ENCODE measurements at places on chromosomes 11 and 22.

GRCh38 chr11:44884056-44884455 is 66.6 kb downstream of the TP53I11 start:
- DNase-seq = no peak

GRCh38 chr11:9351321-9351881 is 33.1 kb upstream of the IPO7 start:
- DNase-seq = no peak

DNA sequence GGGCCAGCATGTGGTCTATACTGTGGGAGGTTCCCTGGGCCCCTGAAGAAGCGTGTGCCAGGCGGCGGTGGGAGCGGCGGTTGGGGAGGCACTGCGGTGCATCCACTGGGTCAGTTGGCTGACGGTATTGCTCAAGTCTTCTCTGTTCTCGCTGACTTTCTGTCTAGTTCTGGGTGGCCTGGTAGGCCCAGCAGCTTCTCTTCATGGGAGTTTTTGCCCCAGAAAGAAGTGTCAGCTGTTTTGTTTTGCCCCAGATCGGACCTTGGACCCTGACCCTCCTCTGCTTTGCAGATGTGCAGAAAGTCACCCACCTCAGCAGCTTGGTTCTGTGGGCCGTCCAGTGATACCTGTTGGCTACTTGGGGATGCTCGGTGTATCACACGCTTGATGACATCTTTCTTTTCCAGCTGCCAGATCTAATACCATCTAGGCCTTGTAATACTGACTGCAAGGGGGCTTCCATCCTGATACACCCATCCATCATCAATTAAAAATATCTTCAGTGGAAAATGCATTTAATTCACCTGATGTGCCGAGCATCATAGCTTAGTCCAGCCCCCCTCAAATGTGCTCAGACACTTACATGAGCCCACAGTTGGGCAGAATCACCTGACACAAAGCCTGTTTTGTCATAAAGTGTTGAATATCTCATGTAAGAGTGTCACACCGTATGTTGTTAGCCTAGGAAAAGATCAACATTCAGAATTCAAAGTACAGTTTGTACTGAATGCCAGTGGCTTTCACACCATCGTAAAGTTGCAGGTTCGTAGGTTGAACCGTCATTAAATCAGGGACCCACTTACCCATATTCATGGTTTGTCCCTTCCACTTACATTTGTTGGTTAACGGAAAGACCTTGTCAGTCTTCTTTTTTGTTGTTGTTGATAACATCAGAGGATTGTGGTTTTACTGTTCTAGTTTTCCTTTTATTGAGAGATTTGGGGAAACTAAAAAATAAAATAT is 13.9 kb downstream of the ZBED4 start:
- DNase-seq = no peak

DNA sequence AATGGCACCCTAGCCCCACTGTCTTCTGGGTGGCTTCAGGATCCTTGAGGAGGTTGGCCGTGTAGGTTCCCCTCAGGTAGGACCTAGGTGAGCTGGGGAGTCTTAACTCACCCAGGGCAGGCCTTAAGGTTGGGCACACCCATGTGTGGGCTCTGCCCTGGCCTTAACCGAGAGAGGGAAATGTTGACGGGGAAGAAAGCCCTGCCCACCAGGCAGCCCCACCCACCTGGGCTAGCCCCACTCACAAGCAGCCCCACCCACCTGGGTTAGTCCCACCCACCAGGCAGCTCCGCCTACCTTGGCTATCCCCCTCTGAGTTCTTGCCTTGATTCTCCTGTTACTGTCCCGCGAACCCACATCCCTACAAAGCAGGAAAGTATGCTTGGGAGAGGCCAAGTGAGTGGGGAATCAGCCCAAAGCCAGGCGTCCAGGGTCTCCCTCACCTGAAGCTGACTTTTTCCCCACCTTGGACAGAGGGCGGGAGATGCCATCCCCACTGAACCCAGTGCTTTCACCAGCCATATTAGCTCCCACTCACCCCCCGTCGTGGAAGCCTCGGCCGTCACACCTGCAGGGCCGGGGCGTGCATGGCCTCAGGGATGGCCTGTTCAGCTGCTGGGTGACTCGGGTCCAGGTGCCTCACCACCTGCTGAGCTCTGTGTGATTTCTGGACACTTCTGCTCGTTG is at the start of gene MYEOV:
Gene MYEOV (plus strand): TSS at position 337 of the 687 bp plus-strand sequence. CDS start 1,200 bp downstream, outside the sequence.
- no peak for DNase-seq

DNA sequence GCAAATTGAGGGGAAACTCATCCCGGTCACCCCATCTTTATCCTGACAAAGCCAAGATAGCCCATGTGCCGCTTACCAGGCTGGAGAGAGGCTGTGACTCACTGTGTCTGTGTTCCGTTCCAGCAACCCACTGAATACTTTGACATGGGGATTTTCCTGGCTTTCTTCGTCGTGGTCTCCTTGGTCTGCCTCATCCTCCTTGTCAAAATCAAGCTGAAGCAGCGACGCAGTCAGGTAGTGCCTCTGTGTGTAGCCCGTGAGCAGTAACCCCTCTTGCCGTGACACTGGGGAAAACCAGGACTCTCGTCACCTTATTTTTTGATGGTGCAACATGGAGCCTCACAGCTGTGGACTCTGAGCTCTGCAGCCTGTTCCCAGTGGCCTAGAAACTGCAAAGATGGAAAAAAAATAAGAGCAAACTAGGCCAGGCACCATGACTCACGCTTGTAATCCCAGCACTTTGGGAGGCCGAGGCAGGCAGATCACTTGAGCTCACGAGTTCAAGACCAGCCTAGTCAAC is 16.9 kb downstream of the C22orf31 start:
- DNase-seq = no peak

DNA sequence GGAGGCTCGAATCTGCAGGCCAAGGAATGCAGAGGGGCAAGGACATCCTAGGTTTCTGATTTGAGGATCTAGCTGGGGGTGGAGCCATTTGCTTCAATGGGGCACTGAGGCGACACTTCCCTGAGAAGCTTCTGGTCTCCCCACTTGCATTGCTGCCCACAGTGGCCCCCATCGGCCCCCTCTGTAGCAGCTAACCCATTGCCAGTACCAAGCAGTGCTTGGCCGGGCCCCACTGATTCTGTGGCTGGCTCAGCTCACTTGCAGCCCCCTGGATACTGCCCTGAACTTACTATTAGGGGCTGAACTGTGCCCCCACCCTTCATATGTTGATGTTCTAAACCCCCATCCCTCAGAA is 42.9 kb upstream of the SHISAL1 start:
- DNase-seq = no peak

- peak; percentile 59 for DNase-seq
These were observed 6.5 kb upstream of the SPON1 start for GRCh38 chr11:13955971-13956421.

- peak; percentile 72 for DNase-seq
These were observed 58.3 kb downstream of the MYH9 start for GRCh38 chr22:36329254-36330078.
